ENCODE measurements at places on chromosomes 2 and 18. TPM values are rescaled to one million over a fixed set of nuclear protein-coding genes. Genes with fewer than 3 reads are reported as not detected.
A peak's percentile ranks its signal among the peaks of the same experiment; 100 is the strongest.

DNA sequence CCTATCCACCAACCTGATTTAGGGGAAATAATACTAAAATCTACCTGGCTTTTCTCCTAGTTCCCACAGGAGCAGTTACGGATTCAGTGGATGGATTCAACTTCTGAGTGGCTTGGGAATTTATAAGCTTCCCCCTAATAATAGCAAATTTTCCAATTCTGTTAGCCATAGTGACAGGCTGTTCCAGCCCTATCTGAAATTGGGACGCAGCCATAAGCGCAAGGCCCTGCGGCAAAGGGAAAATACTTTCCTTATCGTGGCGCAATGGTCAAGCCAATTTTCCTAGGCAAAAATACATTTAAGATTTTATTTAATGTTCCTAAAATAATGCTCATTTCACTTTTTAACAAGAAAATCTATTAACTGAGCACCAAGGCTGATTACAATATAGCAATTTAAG is 49.7 kb downstream of the CDH2 start:
- DNase-seq, result no peak

GRCh38 chr2:241759067-241759807 is 17.4 kb upstream of the GAL3ST2 start:
- peak; percentile 24 for DNase-seq

- peak; percentile 84 for DNase-seq
These were observed 866 bp downstream of the CRIM1 start for GRCh38 chr2:36356298-36356989.

DNA sequence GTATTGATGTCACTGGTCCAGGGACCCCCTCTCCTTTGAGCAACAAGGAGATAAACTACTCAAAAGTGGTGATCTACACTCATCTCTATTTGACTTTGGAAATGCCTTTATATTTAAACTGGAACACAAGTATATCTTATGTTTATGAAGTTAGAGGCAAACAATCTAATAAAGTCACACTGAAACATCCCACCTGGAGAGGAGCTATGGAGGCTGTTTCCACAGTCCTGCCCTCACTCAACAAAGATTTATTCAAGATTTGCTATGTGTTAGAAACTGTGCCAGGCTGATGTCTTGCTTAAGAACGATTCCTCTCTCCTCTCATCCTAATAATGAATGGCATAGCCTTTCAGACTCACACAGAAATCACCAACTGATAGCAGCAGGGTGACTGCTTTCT is 140.8 kb downstream of the ALPK2 start:
- no peak for DNase-seq

GRCh38 chr2:109715313-109715805 is 78.7 kb upstream of the RGPD5 start:
- no peak for DNase-seq

DNA sequence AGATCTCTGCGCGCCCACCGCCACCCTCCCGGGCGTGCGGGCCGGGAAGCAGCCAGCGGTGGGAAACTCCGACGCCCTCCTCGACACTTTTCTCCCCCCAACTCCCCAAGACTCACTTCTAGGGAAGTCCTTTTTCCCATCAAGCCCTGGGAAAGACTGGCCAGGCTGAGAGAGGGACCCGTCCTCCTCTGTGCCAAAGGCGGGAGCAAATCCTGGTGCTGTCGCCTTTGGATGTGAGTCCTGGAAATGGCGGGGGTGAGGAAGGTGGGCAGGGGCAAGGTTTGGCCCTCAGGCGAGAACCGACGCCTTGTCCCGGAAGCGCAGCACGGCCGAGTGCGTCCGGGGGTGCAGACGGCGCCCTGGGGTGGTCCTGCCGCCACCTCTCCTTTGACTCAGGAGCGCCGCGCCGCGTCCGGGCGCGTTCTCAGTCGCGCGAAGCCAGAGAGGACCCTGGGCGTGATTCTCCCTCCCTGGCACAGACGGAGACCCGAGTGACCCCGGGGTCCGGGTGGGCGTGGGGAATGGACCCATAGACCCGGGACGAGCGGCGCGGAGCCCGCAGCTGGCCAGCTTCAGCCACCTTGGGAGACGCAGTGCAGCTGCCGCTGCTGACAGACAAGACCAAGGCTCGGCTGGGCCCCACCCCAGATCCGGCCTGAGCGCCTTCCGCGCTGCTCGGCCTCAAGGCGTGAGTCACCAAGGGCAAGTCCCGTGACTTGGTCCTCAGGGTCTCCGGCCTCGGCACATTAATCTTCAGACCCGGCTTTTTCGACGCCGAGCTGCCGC is 3.5 kb upstream of the LBX2 start:
- peak; percentile 93 for DNase-seq

- DNase-seq, result no peak
These were observed 230.1 kb downstream of the ALPK2 start for GRCh38 chr18:58398648-58399398.

- no peak for DNase-seq
These were observed 93.4 kb upstream of the LDLRAD4 start for GRCh38 chr18:13125191-13125590.

DNA sequence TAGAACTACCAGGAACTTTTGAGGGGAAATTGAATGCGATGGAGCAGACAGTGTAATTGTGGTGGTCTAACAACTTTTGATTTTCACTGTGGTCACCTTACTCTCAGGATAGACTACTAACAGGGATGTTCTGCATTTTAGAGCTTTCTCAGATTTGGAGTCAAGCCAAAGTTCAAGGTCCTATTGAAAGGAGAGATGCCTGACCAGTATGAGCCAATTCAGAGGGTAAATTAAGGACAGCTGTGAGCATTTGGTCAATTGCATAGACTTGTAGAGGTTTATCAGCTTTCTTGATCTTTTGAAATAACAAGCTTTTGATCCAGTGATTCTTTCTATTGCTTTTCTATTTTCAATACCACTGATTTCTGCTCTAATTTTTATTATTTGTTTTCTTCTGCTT is 1095.7 kb upstream of the CNTNAP5 start:
- DNase-seq, result no peak

GRCh38 chr18:21074336-21075323 is 37.0 kb downstream of the ROCK1 start:
- DNase-seq, result no peak

- DNase-seq, result no peak
These were observed 38.2 kb upstream of the LYPD6B start for GRCh38 chr2:149000158-149000938.

- peak; percentile 34 for DNase-seq
These were observed 1.6 kb downstream of the NEU4 start for GRCh38 chr2:241810307-241811200.

GRCh38 chr2:36389091-36389564 is 33.5 kb downstream of the CRIM1 start:
- DNase-seq, result no peak

DNA sequence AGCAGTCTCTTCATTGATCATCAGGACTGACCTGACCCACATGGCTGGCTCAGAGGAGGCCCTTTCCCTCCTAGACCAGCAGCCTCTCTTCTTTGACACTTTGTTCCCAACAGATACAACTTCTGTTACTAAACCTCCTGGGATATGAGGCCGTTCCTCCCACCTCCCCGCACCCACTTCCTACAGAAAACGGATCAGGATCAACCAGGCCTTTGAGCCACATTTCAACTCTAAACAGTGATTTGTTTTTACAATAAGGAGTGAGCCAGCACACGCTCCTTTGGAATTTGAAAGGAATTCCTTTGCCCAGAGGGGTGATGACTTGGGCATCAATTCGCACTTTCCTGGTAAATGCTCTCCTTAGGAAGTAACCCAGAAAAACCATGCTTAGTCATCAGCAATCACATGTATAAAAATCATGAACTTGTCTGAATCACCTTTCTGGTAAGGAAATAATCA is 180.4 kb downstream of the FAM124B start:
- no peak for DNase-seq

DNA sequence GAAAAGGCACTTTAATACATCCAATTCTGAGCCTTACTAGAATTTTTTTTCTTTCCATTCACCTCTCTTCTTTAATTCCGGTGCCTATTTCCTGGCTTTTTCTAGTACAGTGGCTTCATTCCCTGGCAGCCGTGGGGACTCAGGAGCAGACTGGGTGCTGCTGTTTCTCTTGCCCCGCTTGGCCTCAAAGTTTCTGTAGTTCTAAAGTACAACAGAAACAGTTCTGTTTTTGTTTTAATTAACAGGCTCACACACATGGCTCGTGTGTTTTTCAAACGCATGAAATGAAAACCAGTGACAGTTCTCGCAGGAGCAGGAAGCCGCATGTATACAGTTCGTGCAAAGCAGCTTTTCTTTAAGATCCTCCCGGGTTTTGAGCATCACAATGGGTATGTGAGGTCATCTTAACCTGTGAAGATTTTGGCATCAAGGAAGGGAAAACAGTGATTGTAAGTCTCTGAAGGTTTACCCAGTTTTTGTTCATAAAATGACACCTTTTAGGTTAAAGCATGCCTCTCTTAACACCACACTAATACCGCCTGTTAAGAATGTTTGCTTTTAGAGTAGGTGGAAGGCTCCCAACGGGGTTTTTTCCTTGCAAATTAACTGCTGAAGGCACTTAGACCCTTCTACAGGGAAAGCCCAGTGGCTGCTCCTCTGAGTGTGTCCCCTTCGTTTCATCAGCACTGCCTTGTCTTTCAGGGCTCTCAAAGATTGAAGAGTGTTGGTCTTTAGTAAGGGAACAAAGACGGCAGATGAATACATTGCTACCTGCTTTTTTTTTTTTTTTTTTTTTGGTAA is 5.8 kb downstream of the FZD7 start:
- no peak for DNase-seq

DNA sequence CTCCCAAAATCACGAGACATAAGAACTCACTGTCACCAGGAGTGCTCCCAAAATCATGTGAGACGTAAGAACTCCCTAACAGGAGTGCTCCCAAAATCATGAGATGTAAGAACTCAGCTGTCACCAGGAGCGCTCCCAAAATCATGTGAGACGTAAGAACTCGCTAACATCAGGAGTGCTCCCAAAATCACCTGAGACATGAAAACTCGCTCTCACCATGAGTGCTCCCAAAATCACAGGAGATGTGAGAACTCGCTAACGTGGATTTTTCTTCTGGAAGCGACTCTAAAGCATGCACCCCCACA is 53.1 kb downstream of the CTDP1 start:
- DNase-seq, result no peak

DNA sequence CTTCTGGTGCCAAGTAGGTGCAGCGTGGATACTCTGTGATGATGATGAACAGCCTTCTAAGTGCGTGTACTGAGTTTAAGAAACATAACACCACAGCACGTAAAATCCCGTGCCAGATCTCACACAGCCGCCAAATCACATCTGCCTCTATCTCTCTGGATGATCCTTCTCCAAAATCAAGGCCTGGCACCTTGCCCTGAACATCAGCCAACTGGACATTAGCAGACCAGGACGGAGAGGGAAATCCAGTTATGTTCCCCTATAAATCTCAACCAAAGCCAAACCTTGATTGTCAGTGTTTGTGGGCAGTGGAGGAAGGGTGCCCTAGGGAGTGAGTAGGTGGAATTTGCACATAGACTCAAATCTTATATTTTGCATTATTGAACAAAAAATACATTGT is 164.3 kb downstream of the MIB1 start:
- DNase-seq, result no peak

DNA sequence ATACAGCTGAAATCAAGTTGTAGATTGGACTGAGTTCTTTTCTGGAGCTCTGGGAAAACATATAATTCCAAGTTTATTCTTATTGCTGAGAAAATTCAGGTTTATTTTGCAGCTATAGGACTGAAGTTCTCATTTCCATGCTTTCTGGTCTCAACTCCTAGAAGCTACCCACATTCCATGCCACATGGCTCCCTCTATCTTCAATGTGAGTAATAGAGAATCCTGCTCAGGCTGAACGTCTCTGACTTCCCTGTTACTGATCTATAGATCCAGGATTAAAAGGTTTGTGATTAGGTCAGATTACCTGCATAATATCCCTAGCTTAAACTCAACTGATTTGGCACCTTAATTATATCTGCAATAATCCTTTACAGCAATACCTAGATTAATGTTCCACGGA is 453.8 kb upstream of the MC4R start:
- DNase-seq, result no peak

The CCDC85A gene
- 2.7 TPM for total RNA-seq

The FOXI3 gene
- total RNA-seq, result not detected

The CMPK2 gene
- total RNA-seq, result 5.3 TPM

The SCN1A gene
- not detected for total RNA-seq

The GRHL1 gene
- total RNA-seq, result 2.5 TPM
